ENCODE measurements at places on chromosomes 3 and 15.

GRCh38 chr3:48135552-48136495 is 52.4 kb downstream of the CDC25A start:
- DNase-seq, result no peak

- peak; percentile 61 for DNase-seq
Observed at GRCh38 chr15:35519541-35520149, 26.3 kb downstream of the DPH6 start.

GRCh38 chr15:98447069-98447468 is 201.3 kb upstream of the IGF1R start:
- DNase-seq, result no peak

DNA sequence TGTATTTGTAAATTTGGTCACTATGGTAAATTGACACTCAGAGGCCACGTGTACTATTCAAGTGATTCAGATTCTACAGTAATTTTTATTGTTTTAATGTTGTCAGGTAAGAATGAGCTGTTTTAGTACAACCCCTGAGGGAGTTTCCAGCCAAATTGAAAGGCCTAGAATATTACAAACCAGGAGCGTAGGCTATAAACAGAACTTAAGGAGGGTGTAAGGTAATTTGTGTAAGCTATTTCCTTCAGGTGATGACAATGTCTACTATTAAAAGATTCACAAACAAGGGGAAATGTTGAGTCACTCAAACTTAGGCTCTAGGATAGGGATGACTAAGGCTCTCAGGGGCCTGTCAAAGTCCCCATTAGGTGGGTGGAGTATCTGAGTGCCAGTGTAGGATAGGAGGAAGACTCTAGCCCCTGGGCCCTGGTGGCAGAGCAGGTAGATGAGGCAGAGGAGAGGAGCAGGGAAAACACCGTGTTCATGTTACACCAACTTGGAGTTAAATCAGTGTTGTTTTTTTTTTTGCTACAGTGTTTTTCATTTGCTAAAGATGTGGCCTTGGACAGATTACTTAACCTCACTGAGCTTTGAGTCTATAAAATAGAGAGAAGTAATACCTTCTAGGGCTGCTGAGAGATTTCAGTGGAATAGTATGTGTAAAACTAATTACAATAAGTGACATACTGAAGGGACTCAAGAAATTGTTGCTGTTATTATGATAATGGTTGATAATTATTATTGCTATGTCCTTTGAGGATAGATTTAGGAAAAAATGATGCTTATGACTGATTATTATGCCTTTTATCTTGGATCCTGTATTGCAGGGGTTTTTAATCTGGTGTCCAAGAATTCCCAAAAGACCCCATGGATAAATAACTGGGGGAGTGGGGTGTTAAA is 10.3 kb downstream of the TM4SF1 start:
- DNase-seq, result peak; percentile 76

- DNase-seq, result no peak
Observed at GRCh38 chr3:36244728-36245127, 135.6 kb upstream of the STAC start.

DNA sequence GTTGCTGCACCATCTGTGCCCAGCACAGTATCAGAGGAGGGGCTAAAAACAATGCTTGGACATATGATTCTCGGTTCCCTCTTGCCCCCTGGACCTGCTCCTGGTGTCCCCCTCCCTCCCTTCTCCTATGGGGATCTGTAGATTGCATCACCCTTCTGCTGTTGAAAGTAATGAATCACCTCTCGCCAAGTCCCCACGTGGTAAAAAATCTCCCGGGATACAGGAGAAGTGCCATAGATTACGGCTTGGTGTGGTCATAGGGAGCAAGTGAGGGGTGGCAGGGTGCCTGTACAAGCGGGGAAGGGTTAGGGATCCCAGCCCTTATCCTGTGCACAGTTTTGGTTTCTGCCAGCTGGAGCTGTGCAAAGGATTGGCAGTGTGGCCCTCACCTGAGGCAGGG is 37.7 kb downstream of the AMOTL2 start:
- peak; percentile 90 for DNase-seq

- DNase-seq, result no peak
Observed at GRCh38 chr3:99366663-99367429, 271.5 kb upstream of the COL8A1 start.

DNA sequence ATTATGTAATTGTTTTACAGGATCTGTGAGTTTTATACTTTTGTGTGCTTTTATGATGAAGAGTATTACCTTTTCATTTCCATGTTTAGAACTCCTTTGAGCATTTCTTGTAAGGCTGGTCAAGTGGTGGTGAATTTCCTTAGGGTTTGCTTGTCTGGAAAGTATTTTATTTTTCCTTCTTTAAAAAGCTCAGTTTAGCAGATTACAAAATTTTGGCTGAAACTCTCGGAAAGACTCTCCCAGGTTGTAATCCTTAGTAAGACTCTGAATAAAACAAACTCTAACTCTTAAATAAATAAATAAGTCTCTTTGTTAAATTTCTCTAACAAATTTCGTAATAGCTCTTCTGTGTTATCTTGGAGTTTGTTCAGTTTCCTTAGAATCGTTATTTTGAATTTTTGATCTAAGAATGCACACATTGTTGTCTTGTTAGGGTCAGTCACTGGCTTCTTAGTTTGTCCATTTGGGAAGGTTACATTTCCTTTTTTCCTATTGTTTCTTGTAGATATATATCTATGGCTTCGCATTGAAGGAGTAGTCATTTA is 14.7 kb upstream of the ACOX2 start:
- DNase-seq, result no peak

Measured in amniotic epithelial cell (primary cell).